ENCODE measurements at places on chromosomes 4 and X. TPM values are rescaled to one million over a fixed set of nuclear protein-coding genes. Genes with fewer than 3 reads are reported as not detected.

GRCh38 chr4:94806376-94806775, 48.6 kb downstream of the BMPR1B start:
- no peak for DNase-seq

- no peak for DNase-seq
Measured at GRCh38 chr4:184531008-184531407, 56.7 kb upstream of the IRF2 start.

RBM46 gene
- not detected for total RNA-seq

DNA sequence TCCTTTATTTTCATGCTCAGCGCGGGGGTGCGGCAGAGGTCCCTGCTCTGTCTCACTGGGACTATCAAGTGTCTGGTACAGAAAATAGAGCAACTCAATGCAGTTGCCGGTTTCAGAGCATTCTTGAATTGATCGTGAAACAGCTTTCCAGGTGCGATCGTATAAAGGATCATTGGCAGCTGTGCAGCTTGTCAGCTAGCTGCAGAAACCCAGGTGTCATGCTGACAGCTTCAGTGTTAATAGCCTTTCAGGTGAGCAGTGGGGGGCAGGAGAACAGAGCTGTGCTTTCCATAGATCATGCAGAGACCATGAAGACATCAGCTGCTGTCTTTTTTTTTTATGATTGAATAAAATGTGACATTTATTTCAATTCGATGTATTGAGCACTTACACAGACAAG, 583.9 kb downstream of the NLGN4X start:
- DNase-seq = no peak

GRCh38 chr4:8854931-8855330, 16.7 kb downstream of the HMX1 start:
- no peak for DNase-seq

DNA sequence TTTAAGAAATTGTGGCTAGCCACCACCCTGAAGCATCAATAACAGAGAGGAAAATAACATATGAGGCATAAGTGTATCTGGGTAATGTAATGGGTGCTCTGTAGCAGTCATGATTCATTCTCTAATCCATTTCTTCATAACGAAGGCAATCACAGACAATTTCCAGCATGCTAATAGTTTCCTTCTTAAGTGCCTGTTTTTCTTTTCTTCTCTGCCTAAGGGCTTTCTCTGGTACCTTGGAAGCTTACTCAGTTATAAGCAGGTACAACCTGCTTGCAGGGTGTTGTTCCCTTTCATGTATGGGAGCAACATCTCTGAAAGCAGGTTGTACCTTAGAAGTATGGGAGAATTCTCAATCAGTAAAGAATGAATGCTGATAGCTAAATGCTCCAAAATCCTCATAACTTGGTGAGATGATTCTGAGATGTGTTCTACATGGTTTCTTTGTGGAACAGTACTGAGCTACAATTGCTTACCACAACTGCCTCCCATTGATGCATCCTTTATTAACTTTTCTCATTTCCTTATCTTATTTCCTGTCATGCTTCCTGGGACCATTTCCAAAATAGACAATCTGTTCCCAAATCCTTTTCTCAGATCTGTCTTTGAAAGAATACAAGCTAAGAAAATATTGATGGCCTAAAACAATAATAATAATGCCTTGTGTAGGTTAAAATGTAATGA, 247.6 kb downstream of the PAPSS1 start:
- DNase-seq = no peak

DNA sequence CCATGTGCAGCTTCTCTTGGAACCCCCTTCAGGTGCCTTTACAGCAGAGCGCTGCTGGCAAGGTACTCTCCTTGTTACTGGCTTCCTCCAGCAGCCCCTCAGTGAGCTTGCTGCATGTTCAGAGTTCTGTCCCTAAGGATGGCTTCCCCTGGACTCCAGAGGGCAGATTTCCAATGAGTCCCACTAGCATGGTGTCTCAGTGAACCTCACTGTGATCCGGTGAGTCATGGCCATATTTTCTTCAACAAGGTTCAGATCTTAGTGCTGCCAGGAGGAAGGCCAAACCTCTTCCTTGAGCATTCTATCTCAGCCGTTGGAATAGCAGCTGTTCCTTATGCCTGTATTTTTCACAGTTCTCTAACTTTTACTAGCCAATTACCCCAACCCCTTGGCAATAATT, 98.8 kb downstream of the CASK start:
- DNase-seq = no peak

TEX11 gene
- not detected for total RNA-seq

DNA sequence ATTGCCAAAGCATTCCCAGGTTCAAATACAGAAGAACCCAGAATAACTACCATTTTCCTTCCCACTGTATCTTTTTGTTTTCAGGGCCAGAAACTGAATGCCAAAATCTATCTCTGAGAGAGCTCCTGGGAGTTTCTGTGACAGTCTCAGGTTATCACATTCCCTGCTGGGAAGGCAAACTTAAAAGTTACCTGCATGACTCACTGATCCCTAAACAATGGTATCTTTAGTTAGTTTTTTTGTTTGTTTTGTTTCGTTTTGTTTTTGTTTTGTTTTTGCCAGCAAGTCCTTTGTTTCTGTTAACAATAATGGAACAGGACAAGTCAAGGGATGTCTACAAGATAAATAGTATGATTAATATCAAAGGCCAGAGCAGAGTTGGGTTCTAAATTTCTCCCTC, 34.3 kb downstream of the PAPSS1 start:
- no peak for DNase-seq

CXCL1 gene
- total RNA-seq = not detected

- DNase-seq = no peak
Measured at GRCh38 chr4:182453830-182454229, 210.6 kb downstream of the TENM3 start.

- DNase-seq = no peak
Measured at GRCh38 chr4:21801661-21802385, 146.7 kb downstream of the KCNIP4 start.

ESX1 gene
- total RNA-seq = not detected

DNA sequence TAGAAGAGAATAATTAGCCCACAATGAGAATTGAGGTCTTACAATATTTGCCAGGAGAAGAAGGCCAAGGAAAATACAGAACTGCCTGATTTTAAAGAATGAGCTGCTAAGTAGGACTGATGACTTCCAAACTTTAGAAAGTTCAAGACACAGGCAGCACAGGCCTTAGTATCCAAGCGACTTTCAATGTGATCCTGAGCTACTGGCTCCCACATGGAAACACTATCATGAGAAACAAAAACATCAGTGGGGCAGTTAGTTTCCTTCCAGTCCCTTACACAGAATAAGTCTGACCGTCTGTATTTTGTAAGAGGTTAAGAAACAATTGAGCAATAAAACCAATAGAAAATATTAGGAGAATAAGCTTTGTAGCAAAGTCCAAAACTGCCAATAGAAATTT, 251.4 kb downstream of the COL25A1 start:
- DNase-seq = no peak

SLIT2 gene
- not detected for total RNA-seq
